Activated B cell treated with CpG ODN at 0.5 μM for 24 hours (primary cell): ENCODE measurements at places on chromosomes 7 and 10.

DNA sequence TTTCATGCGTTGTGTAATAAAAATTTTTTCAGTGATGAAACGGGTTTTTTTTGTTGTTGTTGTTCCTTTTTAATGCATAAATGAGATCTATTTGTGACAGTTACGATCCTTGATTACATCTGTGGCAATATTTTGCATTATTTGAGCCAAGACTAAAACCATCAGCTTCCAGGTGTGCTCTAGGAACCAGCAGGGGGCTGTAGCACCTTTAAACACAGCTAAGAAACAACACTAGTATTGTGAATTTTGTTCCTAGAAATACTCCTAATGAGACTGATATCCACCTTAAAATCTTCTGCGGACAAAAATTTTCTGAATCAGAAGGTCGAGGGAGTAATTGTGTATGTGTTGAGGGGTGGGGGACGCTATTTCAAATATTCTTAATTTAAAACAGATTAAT lies 52.6 kb downstream of the FGFBP3 start:
- no peak for DNase-seq

GRCh38 chr7:129617652-129618051 lies 6.1 kb downstream of the NRF1 start:
- DNase-seq = no peak

- no peak for DNase-seq
Observed at GRCh38 chr10:12382956-12383531, 33.7 kb downstream of the CAMK1D start.

GRCh38 chr10:60789340-60789739 lies 11.1 kb downstream of the CDK1 start:
- no peak for DNase-seq

- DNase-seq = no peak
Observed at GRCh38 chr10:33327751-33328150, 6.7 kb downstream of the NRP1 start.

- DNase-seq = no peak
Observed at GRCh38 chr10:70457759-70458305, 16.4 kb upstream of the NODAL start.

GRCh38 chr7:89987665-89988064 lies 166.6 kb upstream of the STEAP1 start:
- DNase-seq = no peak

DNA sequence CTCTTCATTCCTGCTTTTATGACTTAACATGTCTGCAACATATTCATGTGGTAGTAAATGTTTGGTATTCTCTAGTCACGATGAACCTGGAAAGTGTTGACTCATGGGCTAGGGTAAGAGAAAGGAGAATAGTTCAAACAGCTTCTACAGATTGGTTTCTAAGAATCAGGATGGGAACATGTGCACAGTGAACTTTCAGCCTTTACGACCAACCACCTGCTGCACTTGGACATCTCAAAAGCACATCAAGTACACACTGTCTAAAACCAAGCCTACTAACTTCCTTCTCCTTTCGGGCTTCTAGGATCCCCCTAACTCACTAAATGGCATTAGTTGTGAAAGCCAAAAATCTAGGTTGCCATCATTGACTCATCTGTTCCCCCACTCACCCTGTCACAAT lies 85.5 kb downstream of the CUL2 start:
- DNase-seq = no peak
